ENCODE measurements at places on chromosomes 6 and 20. TPM values are rescaled to one million over a fixed set of nuclear protein-coding genes. Genes with fewer than 3 reads are reported as not detected.

Gene COL20A1
- 0.21 TPM for total RNA-seq

Gene TOX2
- not detected for total RNA-seq

Gene NEDD9
- 25.2 TPM for total RNA-seq

Gene AVP
- not detected for total RNA-seq

DNA sequence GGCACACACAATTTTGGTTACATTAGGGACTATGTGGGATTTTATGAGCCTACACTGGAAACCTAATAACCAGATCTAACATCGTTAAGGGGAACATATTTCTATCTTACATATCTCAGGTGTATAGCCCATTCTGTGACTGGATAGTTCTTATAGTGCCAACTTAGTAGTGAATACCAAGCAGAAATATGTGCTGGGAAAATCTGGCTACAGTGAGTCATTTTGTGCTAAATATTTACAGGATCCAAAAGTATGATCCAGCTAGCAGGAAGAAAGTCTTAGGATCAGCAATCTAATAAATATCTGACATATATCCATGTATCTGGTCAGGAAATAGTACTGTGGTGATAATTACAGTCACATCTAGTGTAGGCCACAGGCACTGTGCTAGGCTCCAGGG is 94.6 kb upstream of the INSM1 start:
- no peaks in the 10 kb centered on the region for H3K36me3 ChIP-seq
- no peak overlapping the region for H3K27ac ChIP-seq
- peaks cover 2% of the 10 kb centered on the region for H3K27me3 ChIP-seq
- DNase-seq = no peak
- H3K4me1 ChIP-seq = no peaks in the 10 kb centered on the region
- H3K4me3 ChIP-seq = no peak overlapping the region

DNA sequence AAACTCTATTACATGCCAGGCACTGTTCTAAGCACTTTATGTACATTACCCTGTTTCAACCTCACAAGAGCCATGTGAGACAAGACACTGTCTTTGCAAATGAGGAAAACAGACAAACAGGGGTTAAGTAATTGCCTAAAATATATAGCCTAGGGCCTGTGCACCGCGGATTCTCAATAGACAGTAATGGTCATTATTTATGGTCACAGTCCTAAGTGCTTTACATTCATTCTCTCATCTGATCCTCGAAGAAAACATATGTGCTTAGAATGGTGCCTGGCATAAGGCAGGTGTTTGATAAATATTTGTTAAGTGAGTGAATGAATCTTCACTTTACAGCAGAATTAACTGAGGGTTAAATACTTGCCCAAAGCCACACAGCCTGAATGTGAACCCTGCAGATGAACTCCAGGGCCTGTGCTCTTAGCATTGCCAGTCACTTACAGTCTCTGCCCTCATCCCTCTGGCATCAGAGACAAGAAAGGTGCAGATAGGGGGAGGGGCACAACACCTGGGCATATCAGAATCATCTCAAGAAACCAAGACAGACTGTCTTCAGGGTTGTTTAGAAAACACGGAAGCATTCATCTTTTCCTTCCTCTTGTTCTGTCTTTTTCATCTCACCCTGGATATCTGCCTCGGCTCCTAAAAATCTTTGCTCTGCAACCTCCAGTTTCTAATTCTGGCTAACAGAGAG is 92.8 kb upstream of the SASH1 start:
- peaks cover 27% of the 10 kb centered on the region for H3K4me1 ChIP-seq
- DNase-seq = no peak
- H3K36me3 ChIP-seq = no peaks in the 10 kb centered on the region
- no peak overlapping the region for H3K4me3 ChIP-seq
- H3K27ac ChIP-seq = no peak overlapping the region

GRCh38 chr20:48754292-48754691 is 73.5 kb downstream of the PREX1 start:
- no peak overlapping the region for H3K27ac ChIP-seq
- DNase-seq = no peak
- H3K36me3 ChIP-seq = peaks cover 2% of the 10 kb centered on the region
- H3K27me3 ChIP-seq = peaks cover 7% of the 10 kb centered on the region
- no peak overlapping the region for H3K4me3 ChIP-seq
- peaks cover 4% of the 10 kb centered on the region for H3K4me1 ChIP-seq

DNA sequence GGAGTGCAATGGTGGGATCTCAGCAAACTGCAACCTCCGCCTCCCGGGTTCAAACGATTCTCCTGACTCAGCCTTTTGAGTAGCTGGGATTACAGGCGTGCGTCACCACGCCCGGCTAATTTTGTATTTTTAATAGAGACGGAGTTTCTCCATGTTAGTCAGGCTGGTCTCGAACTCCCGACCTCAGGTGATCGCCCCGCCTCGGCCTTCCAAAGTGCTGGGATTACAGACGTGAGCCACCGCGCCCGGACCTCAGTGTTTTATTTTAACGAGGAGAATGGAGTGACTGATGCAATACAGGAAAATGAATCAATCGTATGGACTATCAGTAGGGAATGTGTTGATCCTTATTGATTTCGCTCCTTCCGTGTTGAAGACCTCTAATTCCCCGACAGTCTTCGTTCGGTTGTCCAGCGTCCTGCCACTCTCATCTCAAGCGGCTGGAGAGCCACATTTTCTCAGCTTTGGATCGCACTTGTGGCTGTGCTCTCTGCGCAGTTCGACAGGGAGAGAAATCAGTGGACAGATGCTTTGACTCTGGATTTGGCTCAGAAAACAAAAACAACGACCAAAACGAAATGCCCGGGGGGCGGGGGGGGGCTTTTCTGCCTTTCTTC is 166.2 kb downstream of the TRIM27 start:
- H3K27me3 ChIP-seq = peaks cover 30% of the 10 kb centered on the region
- peak overlapping the region; percentile 84 for H3K27ac ChIP-seq
- peak overlapping the region; percentile 65 for H3K4me3 ChIP-seq
- H3K4me1 ChIP-seq = peaks cover 14% of the 10 kb centered on the region
- DNase-seq = no peak
- H3K36me3 ChIP-seq = no peaks in the 10 kb centered on the region

Gene TNFRSF21
- 23.1 TPM for total RNA-seq

GRCh38 chr20:51700809-51701285 is 67.3 kb downstream of the ATP9A start:
- peaks cover 22% of the 10 kb centered on the region for H3K4me1 ChIP-seq
- no peak overlapping the region for H3K27ac ChIP-seq
- H3K36me3 ChIP-seq = no peaks in the 10 kb centered on the region
- H3K4me3 ChIP-seq = no peak overlapping the region
- no peak for DNase-seq

- H3K4me1 ChIP-seq = peaks cover 20% of the 10 kb centered on the region
- H3K36me3 ChIP-seq = peaks cover 4% of the 10 kb centered on the region
- no peak for DNase-seq
Measured at GRCh38 chr6:106186714-106187113, 100.6 kb downstream of the PRDM1 start.

DNA sequence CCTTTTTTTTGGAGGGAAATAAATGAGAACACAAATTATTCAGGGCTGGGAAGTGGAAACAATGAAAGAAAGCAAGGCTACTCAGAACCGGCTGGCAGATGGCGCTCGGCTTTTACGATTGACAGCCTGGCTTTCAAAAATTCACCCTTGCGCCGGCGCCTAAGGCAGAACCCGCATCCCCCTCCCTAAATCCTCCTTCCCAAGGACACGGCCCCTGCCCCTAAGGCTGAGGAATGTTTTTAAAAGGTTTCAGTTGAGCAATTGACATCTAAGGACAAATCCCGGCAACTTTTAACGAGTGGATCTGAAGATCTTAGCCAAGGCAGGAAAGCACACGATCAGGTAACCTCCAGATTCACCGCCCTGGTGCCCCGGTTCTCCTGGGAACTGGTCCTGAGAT is 16.3 kb downstream of the GNAS start:
- H3K4me1 ChIP-seq = peaks cover 9% of the 10 kb centered on the region
- no peaks in the 10 kb centered on the region for H3K36me3 ChIP-seq
- DNase-seq = no peak

- H3K36me3 ChIP-seq = no peaks in the 10 kb centered on the region
- H3K27me3 ChIP-seq = peaks cover 3% of the 10 kb centered on the region
- H3K4me1 ChIP-seq = no peaks in the 10 kb centered on the region
- no peak overlapping the region for H3K27ac ChIP-seq
- DNase-seq = no peak
- H3K4me3 ChIP-seq = no peak overlapping the region
Measured at GRCh38 chr6:86355271-86355670, 582.1 kb upstream of the HTR1E start.

Gene NKAIN4
- total RNA-seq = 2.2 TPM

DNA sequence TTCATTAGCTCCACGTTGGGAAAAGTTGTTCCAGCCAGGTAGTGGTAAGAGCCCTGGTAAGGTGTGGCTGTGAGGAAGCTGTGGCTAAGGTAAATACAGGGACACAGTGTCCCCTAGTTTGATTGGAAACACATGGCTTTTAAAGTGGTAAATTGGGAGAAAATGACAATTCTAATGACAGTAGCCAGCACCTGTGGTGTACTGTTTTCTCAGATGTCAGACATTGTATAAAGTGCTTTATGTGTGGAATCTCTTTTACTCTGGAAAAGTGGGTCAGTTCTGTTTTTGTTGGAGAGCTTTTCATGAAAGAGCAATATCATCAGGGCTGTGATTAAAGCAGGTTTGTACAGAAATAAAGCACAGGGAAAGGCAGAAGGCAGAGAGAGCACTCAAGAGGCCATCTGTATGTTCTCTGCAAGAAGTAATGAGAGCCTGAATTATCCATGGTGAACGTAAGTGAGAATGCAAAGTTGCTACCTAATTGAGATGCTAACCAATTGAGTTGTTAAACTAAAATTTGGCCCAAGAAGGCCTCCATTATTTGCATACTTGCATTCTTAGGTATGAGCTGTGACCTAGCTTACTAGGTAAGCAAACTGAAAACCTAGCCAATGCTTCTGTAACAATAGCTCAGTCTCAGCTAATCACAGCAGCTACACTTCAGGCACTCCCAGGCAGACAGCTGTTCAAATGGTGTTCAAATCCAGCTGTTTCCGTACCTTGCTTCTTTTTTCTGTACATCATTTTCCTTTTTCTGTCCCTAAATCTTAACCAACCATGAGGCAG is 28.2 kb downstream of the MRAP2 start:
- no peak overlapping the region for H3K4me3 ChIP-seq
- no peaks in the 10 kb centered on the region for H3K27me3 ChIP-seq
- H3K27ac ChIP-seq = no peak overlapping the region
- H3K36me3 ChIP-seq = peaks cover 4% of the 10 kb centered on the region

Gene BPI
- 0.68 TPM for total RNA-seq

Gene MAP7
- 0.77 TPM for total RNA-seq

DNA sequence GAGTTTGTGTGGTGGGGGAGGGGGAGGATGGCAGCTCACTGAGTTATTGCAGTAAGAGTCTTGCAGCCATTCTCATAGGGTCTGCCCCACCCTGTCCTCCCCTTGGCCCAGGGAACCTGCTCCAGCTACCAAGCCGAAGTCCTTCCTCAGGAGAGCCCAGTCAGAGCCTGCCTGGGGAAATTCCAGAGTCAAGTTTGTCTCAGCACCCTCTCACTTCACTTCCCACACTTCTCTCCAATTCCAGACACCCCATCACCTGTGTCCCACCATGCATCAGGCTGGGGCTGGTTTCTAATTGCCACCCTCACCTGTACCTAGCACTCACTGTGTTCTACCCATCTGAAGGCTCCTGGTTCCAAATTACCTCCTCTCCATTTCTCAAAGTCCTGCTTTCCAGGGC is 10.3 kb upstream of the SLC22A16 start:
- no peak overlapping the region for H3K27ac ChIP-seq
- no peaks in the 10 kb centered on the region for H3K4me1 ChIP-seq
- no peak for DNase-seq
- no peaks in the 10 kb centered on the region for H3K36me3 ChIP-seq

DNA sequence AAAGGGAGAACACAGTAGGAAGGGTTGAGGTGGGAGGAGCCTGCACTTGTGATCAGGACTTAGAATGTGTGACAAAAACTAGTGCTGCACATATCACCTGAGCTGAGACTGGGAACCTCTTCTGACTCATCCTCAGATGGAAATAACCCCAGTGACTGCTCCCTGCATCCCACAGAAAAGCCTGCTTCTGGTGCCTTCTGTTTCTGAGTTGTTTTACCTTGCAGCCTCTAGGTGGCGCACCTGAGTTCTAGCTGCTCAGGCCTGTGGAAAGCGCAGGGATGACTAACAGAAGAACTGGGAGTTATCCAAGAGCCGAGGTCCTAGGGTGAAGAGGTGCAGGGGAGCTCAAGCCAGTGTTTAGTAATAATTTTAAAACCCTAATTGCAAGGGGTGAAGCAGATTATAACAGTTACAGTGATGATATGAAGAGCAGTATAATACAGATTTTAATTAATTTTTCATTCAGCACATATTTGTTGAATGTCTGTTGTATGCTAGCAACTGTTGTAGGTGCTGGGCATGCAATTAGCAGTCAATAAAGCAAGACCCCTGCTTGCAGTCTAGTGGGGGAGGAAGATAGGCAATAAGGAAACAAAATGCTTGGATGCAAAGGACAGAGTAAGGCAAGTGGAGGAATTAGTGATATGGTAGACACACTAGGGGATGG is 302.5 kb downstream of the DHX35 start:
- DNase-seq = no peak
- no peak overlapping the region for H3K4me3 ChIP-seq
- peaks cover 9% of the 10 kb centered on the region for H3K27me3 ChIP-seq
- H3K27ac ChIP-seq = no peak overlapping the region
- no peaks in the 10 kb centered on the region for H3K4me1 ChIP-seq

DNA sequence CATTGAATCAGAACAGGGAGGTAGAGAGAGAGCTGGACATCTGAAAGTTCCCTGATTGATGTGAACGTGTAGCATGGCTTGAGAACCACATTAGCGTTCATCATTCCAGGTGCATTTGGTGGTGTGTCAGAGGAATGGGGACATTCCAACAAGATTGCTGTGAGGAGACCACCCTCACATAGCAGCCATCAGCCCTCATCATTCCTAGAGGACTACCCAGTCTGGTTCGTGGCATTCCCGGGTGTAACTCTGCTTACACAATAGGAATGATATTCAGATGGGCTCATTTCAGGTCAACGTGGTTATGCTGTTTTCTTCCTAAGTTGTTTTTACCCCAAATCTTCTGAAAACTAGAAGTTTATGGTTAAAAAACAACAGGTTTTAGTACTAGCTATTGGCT is 62.2 kb upstream of the KLHL31 start:
- no peak overlapping the region for H3K27ac ChIP-seq
- H3K36me3 ChIP-seq = no peaks in the 10 kb centered on the region
- H3K4me1 ChIP-seq = peaks cover 17% of the 10 kb centered on the region
- peaks cover 2% of the 10 kb centered on the region for H3K27me3 ChIP-seq
- DNase-seq = no peak
- H3K4me3 ChIP-seq = no peak overlapping the region

- no peak for DNase-seq
- H3K36me3 ChIP-seq = no peaks in the 10 kb centered on the region
- no peaks in the 10 kb centered on the region for H3K4me1 ChIP-seq
- no peak overlapping the region for H3K4me3 ChIP-seq
- H3K27ac ChIP-seq = no peak overlapping the region
Measured at GRCh38 chr20:42419814-42420532, 769.7 kb downstream of the PTPRT start.

GRCh38 chr6:22833191-22833590 is 263.8 kb downstream of the HDGFL1 start:
- H3K36me3 ChIP-seq = peaks cover 5% of the 10 kb centered on the region
- H3K27me3 ChIP-seq = no peaks in the 10 kb centered on the region
- H3K4me1 ChIP-seq = peaks cover 24% of the 10 kb centered on the region
- DNase-seq = no peak
- no peak overlapping the region for H3K4me3 ChIP-seq

- peak overlapping the region; percentile 69 for H3K4me3 ChIP-seq
- H3K4me1 ChIP-seq = peaks cover 15% of the 10 kb centered on the region
- H3K36me3 ChIP-seq = peaks cover 3% of the 10 kb centered on the region
- no peak overlapping the region for H3K27ac ChIP-seq
Measured at GRCh38 chr6:119348748-119349360, 707 bp downstream of the MAN1A1 start.

- no peak overlapping the region for H3K27ac ChIP-seq
- peaks cover 4% of the 10 kb centered on the region for H3K36me3 ChIP-seq
- peaks cover 32% of the 10 kb centered on the region for H3K4me1 ChIP-seq
- no peaks in the 10 kb centered on the region for H3K27me3 ChIP-seq
Measured at GRCh38 chr6:135496800-135497411, 634 bp downstream of the AHI1 start.

Gene PRR18
- total RNA-seq = 0.70 TPM

Data from chondrocyte (in vitro differentiated cells).